CD4-positive, alpha-beta T cell treated with Interleukin-6 at 100 ng/mL for 8 hours (primary cell): ENCODE measurements at places on chromosomes 4 and X.

DNA sequence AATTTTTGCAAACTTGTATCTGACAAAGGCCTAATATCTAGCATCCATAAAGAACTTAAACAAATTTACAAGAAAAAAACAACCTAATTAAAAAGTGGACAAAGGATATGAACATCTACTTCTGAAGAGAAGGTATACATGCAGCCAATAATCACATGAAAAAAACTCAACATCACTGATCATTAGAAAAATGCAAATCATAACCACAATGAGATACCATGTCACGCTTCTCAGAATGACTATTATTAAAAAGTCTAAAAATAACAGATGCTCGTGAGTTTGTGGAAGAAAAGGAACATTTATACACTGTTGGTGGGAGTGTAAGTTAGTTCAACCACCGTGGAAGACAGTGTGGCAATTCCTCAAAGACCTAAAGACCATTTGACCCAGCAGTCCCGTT lies 24.0 kb downstream of the CEP44 start:
- DNase-seq = no peak

DNA sequence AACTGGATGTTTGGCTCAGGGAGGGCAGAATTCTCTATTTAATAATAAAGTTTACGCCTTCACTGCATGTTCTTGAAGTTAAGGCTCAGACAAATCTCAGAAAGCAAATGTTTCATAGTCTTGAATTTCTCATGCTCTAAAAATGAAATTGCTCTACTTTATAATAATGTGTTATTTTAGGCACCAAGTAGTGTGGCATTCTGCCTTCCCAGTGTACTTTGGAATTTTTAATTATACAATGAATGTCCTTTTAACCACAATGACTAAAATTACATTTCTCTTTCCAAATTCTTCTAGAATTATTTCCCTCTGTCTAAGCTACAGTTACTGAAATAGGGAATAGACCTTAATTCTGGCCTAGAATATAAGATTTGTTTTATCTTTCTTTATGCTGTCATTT lies 97.9 kb upstream of the PDE5A start:
- no peak for DNase-seq

DNA sequence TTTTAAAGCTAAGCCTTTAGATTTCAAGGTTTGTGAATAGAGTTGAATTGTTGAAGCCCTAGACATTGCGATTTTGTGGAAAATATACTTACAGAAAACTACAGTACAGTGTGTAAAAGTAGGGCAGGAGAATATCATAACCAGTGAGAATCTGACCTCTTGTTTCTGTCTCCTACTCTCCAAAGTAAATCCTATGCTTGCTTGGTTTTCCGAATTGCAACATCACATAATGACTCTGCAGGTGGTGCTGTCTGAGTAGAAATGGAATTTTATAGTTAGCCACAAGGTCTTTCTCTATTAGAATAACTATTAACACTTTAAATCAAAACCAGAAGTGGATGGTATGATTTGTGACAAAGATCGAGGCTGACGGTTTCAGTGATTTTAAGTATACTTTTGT lies 505.6 kb downstream of the RAPGEF2 start:
- DNase-seq = no peak

GRCh38 chrX:102067966-102068723 lies 57.3 kb upstream of the TCEAL2 start:
- DNase-seq = peak; percentile 3

- DNase-seq = no peak
These were observed 239.6 kb upstream of the VEGFC start for GRCh38 chr4:177032341-177032740.

DNA sequence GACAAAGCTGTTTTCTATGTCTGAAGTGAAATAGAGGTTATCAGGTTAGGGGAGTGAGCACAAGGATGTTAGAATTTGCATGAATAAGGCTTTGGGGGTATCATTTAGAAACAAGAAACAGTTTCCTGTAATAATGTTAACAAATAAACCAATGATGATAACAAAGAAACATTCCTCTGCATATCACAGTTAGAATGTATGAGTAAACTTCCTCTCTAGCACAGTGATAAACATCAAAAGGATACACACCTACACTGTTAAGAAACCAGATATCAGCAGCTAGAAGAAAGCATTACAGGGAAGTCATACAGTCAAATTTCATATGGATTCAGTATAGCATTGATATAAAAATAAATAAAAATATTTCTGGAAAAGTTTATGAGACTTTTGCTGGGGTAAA lies 340.0 kb upstream of the MAGEB16 start:
- DNase-seq = no peak
